ENCODE measurements at places on chromosomes 2 and 18.

DNA sequence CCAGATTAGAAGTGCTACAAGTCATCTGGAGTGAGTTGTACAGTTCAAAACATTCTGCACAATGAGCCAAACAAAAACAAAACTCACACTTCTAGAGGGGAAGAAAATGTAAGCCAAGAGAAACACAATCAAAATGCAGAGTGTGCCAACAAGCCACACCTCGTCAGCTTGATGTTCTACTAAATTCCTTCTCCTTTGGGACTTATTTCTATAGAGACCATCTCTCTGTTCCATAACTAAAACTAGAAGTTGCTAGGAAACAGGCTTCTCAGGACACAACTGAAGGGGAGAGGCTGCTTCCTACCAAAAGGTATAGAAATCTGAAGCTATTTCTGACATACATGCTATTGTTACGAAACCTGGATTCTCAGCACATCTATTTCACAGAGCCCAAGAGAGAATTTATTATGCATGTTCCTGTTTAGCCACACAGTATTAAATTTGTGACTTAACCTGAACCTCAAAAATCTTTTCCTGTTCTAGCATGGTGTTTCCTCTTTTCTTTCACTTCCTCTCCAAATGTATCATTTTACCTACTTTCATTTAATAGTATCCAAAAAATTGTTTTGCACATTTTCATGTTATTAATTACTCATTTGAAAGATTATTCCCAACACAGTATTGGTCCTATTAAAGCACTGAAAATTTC, 211.4 kb upstream of the CCDC150 start:
- no peak for DNase-seq

DNA sequence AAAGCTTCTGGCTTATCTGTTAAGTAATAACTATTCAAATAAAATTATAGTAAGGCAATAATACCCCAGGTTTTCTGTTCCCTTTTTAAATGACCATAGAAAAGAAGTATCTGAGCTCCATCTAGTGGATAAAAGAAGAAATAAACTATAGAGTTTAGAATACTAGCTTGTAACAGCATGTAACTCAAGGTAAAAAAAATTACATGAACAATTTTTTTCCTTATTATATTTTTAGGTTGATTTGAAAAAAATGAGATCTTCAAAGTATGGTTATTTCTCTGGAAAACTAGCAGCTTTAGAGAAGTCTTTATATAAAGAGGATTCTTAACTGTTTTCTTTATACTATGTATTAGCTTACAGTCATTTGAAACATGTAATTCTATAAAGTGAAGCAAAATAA, 58.1 kb downstream of the NCKAP1 start:
- no peak for DNase-seq

DNA sequence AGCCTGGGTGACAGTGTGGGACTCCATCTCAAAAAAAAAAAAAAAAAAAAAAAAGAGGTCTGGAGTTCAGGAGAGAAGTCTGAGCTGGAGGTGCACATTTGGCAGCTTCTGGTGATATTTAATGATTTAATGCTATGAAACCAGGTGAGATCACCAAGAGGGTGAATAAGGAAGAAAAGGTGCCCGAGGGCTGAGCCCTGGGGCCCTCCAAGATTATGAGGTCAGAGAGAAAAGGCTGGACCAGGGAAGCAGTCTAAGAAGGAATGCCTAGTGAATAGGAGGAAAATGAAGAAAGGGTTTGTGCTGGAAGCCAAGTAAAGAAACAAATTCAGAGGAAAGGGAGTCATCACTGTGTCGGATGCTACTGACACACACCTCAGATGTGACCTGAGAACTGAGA, 88.0 kb upstream of the PELI1 start:
- no peak for DNase-seq

DNA sequence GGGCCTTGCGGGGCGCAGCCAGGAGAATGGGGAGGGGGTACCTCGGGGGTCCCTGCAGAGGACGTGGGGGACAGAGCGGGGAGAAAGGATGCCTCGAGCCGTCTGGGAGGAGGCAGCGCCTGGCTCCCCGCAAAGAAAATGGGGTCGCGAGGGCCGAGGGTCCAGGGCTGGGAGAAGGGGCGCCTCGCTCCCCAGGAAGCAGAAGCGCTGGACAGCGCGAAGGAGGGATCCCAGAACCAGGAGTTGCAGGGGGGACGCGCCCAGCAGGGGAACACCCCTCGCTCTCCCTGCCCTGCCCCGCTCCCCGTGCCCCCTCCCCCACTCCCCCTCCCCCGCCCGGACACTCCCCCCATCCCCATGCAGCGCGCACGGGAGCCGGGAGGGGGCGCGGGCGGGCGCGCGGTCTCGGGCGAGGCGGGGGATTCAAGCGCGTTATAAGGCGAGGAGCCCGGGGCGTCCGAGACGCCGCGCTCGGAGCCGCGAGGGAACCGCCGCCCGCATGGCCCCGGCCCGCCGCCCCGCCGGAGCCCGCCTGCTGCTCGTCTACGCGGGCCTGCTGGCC, at the start of gene ERFE:
Gene ERFE, plus strand, starts transcription at position 462 of the 562 bp plus-strand sequence. Its CDS starts 38 bp downstream, at position 500.
- no peak for DNase-seq

- DNase-seq = no peak
Measured at GRCh38 chr2:204863336-204863735, 318.1 kb downstream of the PARD3B start.

DNA sequence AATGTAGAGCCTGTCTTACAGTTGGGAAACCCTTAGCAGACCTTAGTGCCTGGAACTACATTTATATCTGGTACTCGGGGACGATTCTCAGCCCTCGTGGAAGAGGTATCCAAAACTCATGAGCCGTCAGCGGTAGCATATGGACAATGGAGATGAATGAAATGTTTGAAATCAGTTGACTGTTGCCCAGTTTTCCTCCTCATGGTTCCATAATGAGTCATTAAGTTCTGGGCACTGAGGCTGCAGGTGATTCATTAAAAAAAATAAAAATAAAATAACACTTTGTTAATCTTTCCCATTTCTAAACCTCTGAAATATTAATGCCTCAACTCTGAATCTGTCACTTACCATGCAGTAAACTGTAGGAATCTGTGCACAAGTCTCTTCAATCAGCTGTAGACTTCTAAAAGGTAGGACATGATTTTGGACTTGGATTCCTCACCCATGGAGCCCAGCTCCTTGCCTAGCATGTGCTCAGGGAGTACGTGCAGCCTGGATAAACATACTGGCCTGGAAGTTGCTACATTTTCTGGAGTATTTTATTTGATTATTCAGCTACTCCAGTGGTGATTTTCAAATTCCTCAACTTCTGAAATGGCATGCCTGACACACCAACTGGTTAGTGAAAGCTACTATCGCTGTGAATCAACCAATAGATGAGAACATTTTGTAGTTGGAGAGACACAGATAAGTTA, 979.2 kb downstream of the CNTNAP5 start:
- no peak for DNase-seq

DNA sequence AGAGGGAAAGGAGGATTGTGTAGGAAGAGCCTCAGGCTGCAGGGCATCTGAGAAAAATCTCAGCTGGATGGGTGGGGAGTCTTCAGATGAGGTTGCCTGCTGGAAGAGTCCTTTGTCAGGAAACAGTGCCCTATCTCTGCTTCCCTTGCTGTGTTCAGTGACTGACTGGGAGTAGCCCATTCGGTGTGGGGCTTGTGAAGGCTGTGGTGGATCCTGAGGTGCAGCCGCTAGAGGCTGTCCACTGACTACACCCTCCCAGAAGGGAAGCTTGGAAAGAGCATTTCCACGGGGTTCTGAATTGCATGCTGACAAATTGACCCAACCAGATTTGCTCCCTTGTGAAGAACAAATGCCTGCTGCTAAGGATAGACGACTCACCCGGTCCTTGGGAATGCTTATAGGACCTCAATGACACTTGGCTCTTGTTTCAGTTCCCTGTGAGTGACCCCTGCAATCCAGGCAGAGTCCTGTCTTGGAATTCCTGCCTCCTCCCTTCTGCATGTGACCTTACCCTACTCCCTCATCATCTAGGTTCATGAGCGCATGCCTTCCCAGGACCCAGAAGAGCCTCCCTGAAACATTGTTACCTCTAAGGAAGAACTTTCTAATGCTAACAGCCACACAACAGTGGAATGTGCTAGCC, 109.7 kb upstream of the FAM136A start:
- no peak for DNase-seq

- DNase-seq = no peak
Measured at GRCh38 chr2:163455815-163456214, 280.0 kb downstream of the FIGN start.

DNA sequence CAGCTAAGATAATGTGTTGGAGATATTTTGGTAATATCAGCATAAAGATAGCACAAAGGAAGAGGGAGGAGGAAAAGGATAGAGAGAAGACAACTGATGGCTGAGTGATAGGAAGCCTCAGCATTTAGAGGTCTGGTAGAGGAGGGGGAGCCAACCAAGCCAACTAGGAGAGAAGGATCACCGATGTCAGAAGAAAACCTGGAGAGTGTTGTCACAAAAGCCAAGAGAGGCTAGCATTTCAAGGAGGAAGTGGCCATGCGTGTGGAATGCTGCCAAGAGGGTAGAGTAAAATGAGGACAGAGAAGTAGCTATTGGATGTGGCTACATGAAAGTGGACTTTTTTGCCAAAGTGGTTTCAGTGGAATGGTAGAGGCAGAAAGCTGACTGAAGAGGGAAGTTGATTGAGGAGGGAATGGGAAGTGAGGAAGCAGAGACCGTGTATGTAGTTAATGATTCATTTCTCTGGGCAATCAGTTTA, 34.3 kb downstream of the LCLAT1 start:
- DNase-seq = peak; percentile 70

DNA sequence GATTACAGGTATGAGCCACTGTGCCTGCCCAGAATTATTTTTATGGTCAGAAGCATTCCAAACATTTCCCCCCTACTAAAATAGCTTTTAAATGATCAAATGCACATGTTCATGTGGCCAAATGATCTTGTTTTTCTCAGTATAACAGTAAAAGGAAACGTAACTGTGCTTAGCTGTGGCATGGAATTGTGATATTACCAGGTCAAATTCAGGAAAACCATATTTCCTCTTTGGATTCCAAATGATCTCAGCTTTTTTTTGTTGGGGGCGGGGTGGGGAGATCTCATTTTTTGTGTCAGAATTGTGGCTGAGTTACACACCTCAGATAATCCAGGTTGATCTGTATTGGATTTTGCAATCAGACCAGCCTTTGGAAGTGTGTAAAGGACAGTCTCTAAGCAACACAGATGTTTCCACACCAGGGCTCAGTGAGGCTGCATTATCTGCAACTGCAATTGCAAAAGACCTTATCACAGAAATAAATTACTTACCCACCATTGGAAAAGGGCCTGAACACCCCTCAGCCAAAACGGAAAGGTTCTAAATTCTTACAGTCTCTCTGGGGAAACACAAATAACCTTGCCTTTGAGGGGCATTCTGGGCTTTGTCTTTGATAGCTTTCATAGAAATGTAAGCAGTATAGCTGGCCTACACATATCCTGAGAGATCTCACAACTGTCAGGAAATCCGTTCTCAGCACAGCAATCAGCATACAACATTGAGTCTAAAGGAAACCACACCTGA, 8.4 kb downstream of the CASP10 start:
- DNase-seq = no peak

- no peak for DNase-seq
Measured at GRCh38 chr2:144718376-144718775, 198.5 kb upstream of the ZEB2 start.

GRCh38 chr2:233373316-233373715, 19.0 kb downstream of the DGKD start:
- no peak for DNase-seq

Measured in Ammon's horn (tissue), 1 donor.